ENCODE measurements at places on chromosomes 16 and 17. TPM values are rescaled to one million over a fixed set of nuclear protein-coding genes. Genes with fewer than 3 reads are reported as not detected.

- no peak for DNase-seq
These were observed 22.6 kb downstream of the TBX2 start for GRCh38 chr17:61422116-61422799.

- DNase-seq = no peak
These were observed 232.7 kb upstream of the CDH5 start for GRCh38 chr16:66133643-66134338.

Gene CD300A
- total RNA-seq = not detected

GRCh38 chr16:49484451-49484849 is 110.8 kb downstream of the C16orf78 start:
- no peak for DNase-seq

DNA sequence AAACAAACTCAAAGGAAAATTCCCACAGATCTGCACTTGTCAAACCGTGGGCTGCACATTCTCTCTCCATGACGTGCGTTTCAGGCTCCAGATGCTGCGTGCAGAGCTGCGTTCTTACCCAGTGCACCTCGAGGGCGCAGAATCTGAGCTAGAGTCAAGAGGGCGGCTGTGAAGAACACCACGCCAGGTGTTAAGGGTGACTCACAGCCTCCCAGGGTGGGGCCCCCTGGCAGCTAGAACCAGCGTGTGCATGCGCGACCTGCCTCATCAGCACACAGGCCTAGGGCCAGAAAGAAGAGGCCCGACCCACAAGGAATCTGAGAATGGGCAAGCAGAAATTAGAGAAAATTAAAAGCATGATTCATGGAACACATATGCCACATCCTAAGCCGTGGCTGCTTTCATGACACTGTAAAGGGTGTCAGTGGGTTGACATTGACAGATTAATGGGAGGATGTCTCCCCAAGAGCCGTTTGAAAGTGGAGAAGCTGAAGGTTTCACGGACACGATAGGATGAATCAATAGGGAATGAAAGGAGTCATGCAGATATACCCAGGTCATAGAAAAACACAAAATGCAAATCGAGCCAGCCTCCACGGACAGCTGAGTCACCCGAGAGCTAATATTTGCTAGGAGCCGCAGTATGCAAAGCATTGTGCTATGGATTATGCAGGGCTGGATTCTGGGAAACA is 29.0 kb downstream of the MARCHF10 start:
- peak; percentile 96 for DNase-seq

GRCh38 chr17:55859301-55859795 is 108.5 kb downstream of the PCTP start:
- no peak for DNase-seq

GRCh38 chr16:74635303-74635702 is 28.4 kb upstream of the GLG1 start:
- DNase-seq = no peak

GRCh38 chr17:13967416-13967815 is 101.9 kb upstream of the COX10 start:
- no peak for DNase-seq

Gene KCNG4
- not detected for total RNA-seq

Gene MYH10
- 43.4 TPM for total RNA-seq

Gene CACNA1G
- total RNA-seq = not detected

- DNase-seq = peak; percentile 6
These were observed 33.7 kb upstream of the MFSD6L start for GRCh38 chr17:8832711-8833352.

Gene TPSD1
- total RNA-seq = not detected

Gene PIPOX
- not detected for total RNA-seq

DNA sequence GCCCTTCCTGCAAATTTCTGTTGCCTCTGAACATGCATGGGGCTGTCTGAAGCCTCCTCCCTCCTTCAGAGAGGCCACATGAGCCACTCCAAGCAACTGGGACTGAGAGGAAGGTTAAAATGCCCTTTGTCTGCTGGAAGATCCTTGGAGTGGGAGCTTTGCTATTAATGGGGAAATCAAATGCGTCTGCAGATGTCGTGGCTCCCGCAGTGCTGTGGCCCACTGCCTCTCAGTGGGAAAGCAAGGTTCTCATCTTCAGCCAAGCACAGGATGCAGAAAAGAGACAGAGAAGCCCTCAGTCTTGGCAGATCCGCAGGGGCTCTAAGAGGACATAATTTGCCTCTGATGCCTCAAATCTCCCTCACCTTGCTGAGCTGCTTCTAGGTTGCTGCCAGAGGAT is 34.8 kb downstream of the PEMT start:
- DNase-seq = no peak
